ENCODE measurements at places on chromosomes 3 and 15. TPM values are rescaled to one million over a fixed set of nuclear protein-coding genes. Genes with fewer than 3 reads are reported as not detected.

- DNase-seq, result peak; percentile 98
Measured at GRCh38 chr15:50876989-50877360, 31.5 kb upstream of the AP4E1 start.

DNA sequence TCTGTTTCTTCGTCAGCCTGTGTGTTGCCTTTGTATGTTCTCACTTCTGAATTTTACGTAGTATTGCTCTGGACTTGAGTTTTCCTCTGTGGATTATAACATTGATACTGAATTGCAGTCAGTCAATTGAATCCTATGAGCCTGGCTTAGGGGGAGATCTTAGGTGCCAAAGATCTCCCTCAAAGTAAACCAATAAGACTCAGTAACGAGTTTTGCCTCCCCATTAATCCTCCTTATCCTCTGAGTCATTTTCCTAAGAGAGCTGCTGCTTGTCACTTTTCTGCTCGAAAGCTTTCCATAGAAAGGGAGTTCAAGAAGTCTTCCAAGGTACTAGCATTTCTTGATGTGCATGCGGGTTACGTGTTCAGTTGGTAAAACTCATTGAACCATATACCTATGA, 126.4 kb downstream of the CHDH start:
- no peak for DNase-seq

GRCh38 chr3:126113238-126113555, 29.3 kb upstream of the SLC41A3 start:
- no peak for DNase-seq

MUSTN1 gene
- not detected for total RNA-seq

- DNase-seq, result no peak
Measured at GRCh38 chr3:184842433-184842832, 30.5 kb downstream of the VPS8 start.

DNA sequence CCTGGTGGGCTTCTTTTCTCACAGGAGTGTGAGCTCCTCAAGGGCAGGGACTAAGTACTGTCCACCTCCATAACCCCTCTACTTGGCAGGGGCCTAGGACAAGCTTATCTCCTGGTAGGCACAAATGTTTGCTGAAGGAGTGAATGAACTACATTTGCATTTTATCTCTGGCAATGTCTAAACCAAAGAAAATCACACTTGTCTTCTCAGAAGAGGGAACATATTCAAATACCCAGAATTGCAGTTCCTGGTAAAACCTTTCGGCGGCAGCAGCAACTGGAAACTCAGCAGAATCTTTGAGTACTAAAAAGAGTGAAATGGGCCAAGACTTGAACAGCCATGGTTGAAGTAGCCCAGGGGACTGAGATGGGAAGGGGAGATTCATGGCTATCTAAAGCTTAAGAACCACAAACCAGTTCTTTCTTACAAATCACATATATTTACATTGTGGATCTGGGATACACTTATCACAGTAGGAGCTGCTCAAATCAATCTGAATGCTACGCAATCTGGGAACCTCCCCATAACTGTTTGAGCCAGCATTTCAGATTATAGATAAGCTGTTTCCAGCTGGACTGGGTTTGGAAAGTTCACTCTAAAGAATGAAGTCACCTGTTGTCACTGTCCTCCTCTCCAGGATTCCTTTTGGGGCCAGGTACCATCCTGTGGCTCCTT, 18.7 kb upstream of the PTPN9 start:
- DNase-seq, result peak; percentile 39

SMAD6 gene
- 27.2 TPM for total RNA-seq

P2RY12 gene
- total RNA-seq, result 0.18 TPM

DNA sequence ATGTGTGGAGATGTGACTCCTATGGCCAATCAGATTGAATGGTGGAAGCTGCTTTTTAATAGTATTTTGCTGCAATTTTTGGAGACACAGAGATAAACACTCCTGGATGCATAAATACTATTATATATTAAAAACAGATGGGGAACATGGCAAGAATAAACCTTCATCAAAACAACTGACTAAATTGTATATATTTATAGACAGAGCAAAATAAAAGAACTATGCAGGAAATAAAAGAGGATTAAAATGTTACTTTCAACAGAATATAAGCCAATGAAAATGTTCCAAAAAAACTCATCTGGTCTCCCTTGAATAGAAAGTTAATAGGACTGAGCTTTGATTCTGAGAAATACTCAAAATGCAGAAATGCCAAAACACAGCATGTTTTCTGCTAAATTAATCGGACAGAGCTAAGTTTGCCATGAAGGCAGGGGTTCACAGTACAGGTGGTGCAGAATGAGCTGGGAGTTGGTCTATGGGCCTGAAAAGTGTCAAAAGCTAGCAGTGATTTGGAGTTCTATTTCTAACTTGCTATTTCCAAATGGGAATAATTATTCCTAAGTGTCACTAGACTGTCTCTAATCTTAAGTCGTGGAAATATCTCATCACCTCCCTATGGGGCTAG, 227.2 kb downstream of the CNTN3 start:
- no peak for DNase-seq

GRCh38 chr3:13215940-13216546, 142.8 kb upstream of the IQSEC1 start:
- DNase-seq, result peak; percentile 49

DNA sequence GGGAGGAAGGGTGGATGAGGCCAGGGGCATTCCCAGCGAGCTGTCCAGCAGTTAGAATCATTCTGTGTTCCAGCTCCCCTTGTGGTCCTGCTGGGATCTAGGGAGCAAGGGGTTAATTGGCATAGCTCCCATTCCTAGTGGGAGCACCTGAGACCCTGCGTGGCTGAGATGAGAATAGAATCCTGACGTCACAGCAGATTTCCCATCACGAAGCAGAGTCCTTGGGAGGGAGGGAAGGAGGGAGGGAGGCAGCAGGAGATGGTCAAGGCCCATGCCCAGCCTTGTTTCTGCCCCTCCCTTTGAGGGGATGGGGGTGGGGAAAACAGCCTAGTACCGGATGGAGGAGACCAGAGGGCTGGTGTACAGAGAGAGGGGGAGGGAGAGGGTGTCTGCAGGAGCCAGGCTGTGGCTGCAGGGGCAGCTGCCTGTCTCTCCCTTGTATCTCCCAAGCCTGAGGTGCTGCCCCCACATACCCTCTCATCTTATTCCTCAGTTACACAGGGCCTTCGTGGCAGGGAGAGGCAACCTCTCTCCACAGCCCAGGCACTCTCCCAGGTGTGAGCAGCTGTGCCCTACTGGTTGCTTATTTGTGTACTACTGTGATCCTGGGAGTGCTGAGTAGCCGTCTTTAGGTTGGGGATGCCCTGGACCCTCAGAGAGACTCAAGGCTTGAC, 5.4 kb downstream of the TYRO3 start:
- DNase-seq, result no peak

- no peak for DNase-seq
Measured at GRCh38 chr3:31102196-31102879, 207.9 kb upstream of the GADL1 start.

ISLR2 gene
- total RNA-seq, result 0.36 TPM
